ENCODE measurements at places on chromosomes 4 and X.

- no peak for DNase-seq
Observed at GRCh38 chr4:72994670-72995069, 74.8 kb downstream of the COX18 start.

DNA sequence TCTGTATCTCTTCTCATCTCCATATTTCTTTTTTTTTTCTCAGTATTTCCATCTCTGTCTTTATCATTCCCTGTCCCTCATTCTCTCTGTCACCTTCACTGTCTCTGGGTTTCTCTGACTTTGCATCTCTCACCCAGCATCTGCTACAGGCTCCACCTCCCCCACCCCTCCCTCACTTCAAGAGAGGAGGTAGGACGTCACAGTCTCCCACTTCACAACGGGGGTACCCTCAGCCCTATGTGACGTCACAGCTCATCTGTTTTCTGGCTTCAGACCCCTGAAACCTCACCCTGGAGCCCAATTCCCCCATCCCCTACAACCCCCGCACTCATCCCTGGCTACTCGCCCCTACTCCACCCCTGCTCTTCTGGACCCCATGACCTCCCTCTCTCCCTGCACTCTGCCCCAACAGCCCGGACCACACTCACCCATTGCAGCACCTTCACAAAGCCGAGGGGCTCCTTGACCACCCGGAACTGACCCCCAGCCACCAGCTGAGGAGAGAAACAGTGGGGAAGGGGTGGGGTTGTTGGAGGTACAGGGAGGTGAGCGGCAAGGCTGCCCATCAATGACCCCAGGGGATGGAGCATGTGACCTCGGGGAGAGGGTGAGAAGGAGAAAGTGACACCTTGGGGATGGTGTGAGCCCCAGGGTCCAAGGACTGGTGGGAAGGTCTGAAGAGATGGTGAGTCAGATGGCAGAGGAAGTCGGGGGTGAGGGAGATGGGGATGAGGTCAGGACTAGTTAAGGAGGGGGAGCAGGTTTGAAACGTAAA lies 1.3 kb downstream of the SYP start:
- peak; percentile 5 for DNase-seq

GRCh38 chr4:5203993-5204310 lies 152.7 kb downstream of the STK32B start:
- no peak for DNase-seq

DNA sequence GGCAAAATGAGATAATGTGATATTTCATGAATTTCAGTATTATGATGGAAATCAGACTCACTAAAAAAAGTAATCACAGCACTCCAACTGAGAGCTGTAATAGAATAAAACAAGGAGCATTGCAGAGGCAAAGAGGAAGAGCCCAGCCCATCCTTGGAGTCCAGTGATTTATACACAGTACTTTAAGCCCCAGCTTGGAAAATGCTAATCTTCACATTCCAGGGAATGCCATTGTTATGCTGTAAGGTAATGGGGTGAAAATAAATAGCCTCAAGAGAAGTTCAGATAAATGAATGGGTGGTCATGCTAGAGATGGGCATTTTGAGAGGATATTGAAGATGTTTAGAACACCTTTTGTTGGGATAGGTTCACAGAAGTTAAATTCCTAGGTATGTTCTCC lies 190.3 kb upstream of the TAPT1 start:
- DNase-seq, result no peak

- no peak for DNase-seq
Observed at GRCh38 chr4:38162240-38162784, 202.1 kb downstream of the PTTG2 start.

- DNase-seq, result peak; percentile 21
Observed at GRCh38 chr4:89336818-89337420, 29.3 kb upstream of the GPRIN3 start.

- no peak for DNase-seq
Observed at GRCh38 chr4:73021634-73022033, 47.9 kb downstream of the COX18 start.

- no peak for DNase-seq
Observed at GRCh38 chr4:14877246-14878225, 124.7 kb upstream of the CPEB2 start.

DNA sequence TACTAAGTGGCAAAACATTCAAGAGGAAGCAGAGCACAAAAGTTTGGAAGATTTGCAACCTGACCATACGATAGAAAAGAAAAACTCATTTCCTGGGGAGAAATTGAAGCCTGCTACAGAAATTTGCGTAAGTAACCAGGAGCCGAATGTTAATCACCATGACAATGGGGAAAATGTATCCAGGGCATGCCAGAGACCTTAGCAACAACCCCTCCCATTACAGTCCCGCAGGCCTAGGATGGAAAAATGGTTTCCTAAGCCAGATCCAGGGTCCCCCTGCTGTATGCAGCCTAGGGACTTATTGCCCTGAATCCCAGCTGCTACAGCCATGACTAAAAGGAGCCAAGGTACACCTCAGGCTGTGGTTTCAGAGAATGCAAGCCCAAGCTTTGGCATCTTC lies 472.2 kb upstream of the KLHL4 start:
- DNase-seq, result no peak

- DNase-seq, result no peak
Observed at GRCh38 chrX:40844471-40844870, 109.1 kb upstream of the MED14 start.

- DNase-seq, result no peak
Observed at GRCh38 chrX:74509989-74510388, 88.7 kb downstream of the SLC16A2 start.

- no peak for DNase-seq
Observed at GRCh38 chr4:123787512-123788080, 391.0 kb downstream of the SPRY1 start.

- peak; percentile 77 for DNase-seq
Observed at GRCh38 chrX:107678957-107679740, 50.8 kb downstream of the PRPS1 start.

- no peak for DNase-seq
Observed at GRCh38 chr4:91958596-91958995, 345.2 kb upstream of the GRID2 start.

DNA sequence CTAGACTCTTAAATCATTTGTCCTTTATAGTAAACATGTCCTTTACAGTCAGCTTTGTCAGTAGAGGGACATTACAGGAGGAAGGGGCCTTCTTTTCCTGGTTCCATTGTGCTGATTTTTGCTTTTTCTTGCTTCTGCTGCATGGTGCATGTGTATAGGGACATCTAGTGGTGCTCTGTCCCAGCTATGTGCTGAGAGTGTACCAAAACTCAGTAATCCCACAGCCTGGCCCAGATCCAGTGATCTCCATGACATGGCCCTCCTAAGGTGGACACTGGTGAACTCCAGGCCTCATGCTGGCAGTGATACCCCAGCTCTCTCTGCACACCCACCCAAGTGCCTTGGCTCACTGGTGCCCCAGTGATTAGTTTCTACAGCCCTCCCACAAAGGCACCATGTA lies 45.2 kb downstream of the MAGEB17 start:
- DNase-seq, result no peak

- no peak for DNase-seq
Observed at GRCh38 chrX:110046001-110046400, 43.1 kb downstream of the TMEM164 start.

DNA sequence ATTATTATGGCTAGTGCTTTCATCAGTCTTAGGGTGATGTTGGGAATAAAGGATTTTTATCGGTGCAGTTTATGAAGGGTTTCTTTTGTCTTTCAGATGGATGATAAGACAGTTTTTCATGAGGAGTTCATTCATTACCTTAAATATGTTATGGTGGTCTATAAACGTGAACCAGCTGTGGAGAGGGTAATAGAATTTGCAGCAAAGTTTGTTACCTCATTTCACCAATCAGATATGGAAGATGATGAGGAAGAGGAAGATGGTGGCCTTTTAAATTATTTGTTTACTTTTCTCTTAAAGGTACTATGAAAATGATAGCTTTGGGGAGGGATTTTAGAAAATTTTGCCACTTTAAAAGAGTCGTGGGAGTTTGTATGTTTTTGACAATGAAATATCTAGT lies 1.3 kb downstream of the NCAPG start:
- no peak for DNase-seq

DNA sequence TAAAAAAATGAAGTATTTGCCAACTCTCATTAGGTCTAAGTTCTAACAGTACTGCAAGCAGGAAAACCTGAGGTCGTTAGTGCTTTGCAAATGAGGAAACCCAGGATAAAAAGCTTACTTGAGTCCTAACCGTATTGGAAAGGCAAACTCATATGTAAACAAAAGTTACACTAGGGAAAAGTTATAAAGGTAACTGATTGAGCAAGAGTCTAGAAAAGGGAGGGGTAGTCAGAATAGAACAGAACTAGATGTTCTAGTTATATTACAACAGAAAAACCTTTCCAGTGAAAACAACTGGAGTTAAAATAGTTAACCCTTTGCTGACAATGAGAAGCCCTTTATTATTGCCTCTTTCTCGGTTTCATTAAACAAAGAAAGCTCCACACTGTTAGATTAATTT lies 66.4 kb upstream of the MAOA start:
- no peak for DNase-seq

GRCh38 chr4:172895699-172896098 lies 272.9 kb upstream of the GALNT7 start:
- DNase-seq, result no peak

DNA sequence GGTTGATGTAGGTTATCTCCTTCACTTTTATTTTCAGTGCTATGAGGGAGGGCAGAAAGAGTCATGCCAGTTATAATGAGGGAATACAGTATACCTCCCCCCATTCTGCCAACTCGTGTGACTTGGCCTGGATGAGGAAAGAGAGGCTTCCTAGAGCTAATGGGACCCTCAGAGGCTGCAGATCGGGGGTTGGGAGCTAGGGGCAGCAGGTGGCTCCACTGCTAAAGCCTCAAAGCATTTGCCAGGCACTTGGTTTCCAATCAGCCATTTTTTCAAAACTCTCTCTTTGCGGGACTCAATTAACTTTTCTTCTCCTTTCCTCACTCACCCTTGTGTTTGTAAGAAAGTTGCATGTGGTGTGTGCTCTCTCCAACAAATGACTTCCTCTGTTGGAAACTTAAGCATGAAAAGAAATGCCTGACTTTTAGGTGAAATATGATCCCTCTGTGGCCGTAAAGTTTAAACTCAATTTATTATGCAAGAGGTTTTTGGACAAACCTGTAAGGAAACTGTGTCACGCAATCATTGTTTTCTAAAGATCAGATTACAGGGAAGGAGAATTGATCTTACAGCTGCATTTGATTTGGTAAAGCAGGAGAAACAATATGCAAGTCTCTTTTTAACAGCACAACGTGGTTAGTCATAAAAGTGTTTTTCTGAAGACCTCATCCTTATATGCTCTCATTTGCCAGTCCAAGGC lies 7.0 kb downstream of the SFRP2 start:
- no peak for DNase-seq

- no peak for DNase-seq
Observed at GRCh38 chrX:123230798-123231197, 46.7 kb downstream of the GRIA3 start.

GRCh38 chr4:157806184-157806583 lies 366.6 kb downstream of the GASK1B start:
- no peak for DNase-seq

DNA sequence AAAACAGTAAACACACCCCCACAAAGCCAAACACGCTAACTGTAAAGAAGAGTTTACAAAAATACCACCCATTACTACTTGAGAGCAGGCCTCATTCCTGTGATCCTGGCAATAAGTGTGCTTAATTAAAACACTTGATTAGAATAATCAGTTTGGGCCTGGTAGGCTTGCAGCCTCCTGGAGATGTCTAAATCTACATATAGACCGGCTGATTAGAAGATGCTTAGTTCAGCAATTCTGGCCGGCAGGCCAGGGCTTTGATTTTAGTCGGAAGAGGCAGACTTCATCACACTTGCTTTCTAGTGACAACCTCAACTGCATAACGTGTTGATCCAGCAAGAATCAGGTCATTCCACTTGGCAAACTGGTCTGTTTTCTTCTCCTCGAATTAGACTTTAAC lies 114.0 kb downstream of the DCTD start:
- DNase-seq, result no peak

GRCh38 chr4:176313596-176314336 lies 6.0 kb upstream of the SPCS3 start:
- DNase-seq, result no peak

DNA sequence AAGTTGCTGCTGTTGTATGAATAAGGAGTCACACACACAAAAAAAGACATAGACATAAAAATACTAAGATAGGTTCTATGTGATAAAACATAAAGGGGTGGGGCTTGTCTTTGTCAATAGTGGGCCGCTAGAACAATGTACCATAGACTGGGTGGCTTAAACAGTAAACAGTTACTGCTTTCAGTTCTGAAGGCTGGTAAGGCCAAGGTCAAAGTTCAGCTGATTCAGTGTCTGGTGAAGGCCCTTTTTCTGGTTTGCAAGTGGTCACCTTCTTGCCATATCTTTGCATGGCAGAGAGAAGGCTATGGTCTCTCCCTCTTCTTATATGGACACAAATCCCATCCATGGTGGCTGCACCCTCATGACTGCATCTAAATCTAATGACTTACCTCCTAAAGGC lies 1980.7 kb downstream of the PCDH7 start:
- no peak for DNase-seq

GRCh38 chr4:136412708-136413107 lies 1119.6 kb downstream of the PCDH18 start:
- no peak for DNase-seq

GRCh38 chrX:119477812-119478232 lies 9.6 kb downstream of the SLC25A5 start:
- DNase-seq, result no peak

GRCh38 chr4:55866973-55867574 lies 13.6 kb downstream of the EXOC1 start:
- DNase-seq, result peak; percentile 16

DNA sequence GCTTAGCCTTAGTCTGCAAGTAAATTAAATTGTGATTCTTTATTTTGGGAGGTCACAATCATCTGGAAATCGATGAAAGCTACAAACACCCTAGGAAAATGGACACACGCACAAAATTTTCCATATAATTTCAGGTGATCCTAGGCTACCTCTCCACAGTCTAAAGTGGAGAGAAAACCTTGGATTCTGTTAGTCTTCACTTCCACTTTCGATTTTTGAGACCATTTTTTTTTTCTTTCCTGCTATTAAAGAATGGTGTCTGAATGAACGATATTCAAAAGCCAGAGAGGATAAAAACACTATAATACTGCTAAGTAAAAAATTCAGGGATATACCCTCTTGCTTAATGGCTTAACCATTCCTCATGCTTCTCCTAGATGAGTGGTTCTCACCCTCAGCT lies 1.7 kb downstream of the FBXL5 start:
- DNase-seq, result no peak

GRCh38 chr4:139330283-139330682 lies 28.0 kb upstream of the NDUFC1 start:
- DNase-seq, result no peak

- no peak for DNase-seq
Observed at GRCh38 chrX:7420717-7421116, 272.8 kb upstream of the PUDP start.
